Spleen (tissue), 13 donors: ENCODE measurements at places on chromosomes 13 and 19.

DNA sequence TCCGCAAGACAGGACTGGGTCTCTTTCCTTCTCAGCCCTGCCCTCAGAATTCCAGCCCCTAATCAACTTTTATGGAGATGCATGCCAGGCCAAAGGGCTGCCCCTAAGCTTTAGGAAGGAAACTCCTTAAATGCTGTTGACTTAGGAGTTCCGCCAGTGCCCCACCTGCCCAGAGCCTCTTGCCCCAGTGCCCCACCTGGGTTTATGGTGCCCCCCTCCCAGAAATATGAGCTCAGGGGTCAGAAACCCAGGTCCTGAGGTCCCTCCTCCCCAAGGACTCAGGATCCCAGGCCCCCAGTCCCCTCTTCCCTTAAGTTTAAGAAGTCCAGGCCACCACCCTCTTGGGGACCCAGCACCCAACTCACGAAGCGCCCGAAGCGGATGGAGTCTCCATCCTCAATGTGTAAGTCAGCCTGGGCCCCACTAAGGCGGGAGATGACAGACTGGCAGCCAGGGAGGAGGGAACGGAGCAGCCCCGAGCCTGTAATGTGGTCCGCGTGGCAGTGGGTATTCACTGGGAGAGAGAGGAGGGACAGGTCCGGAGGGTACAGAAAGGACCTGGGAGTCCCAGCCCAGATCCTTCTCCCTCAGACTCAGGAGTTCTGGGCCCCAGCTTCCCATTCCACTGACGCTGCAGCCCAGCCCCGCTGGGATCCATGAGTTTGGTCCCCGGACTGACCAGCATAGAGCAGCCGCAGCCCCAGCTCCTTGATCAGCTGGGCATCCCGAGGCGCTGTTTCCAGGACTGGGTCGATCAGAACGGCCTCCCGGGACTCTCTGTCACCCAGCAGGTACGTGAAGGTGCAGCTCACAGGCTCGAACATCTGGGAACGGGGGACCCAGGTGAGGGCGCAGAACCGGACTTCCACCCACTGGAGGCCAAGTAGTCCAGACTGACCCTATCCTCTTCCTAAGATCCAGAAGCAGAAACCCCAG is 897 bp downstream of the ETHE1 start:
- no peaks in the 10 kb centered on the region for H3K27me3 ChIP-seq
- H3K4me1 ChIP-seq: peaks cover 21% of the 10 kb centered on the region
- peaks cover 18% of the 10 kb centered on the region for H3K36me3 ChIP-seq
- H3K27ac ChIP-seq: peak overlapping the region; percentile 87

DNA sequence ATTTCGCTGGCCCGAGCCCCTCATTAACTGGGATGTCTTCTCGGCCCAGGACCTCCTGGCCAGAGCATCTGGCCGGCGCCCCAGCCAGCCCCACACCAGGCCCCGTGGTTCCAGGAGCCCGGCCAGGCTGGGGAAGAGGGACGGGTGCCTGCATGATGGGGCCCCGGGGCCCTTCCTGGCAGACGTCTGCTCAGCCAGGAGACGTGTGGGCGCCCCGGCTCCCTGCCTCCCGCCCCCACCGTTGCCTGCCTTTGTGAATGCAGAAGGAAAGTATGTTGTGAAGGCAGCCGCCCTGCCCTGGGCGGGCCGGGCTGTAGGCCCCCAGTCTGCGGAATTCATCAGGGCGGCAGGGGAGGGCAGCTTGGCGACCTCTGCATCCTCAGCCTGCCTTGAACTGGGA is 4.4 kb upstream of the COMP start:
- peaks cover 52% of the 10 kb centered on the region for H3K27me3 ChIP-seq
- DNase-seq: no peak
- H3K27ac ChIP-seq: no peak overlapping the region
- no peaks in the 10 kb centered on the region for H3K36me3 ChIP-seq

GRCh38 chr13:34410678-34411077 is 531.4 kb upstream of the NBEA start:
- no peak for DNase-seq
- H3K4me3 ChIP-seq: no peak overlapping the region
- H3K27ac ChIP-seq: no peak overlapping the region
- H3K27me3 ChIP-seq: no peaks in the 10 kb centered on the region

GRCh38 chr13:97141564-97142005 is 80.5 kb upstream of the MBNL2 start:
- H3K27ac ChIP-seq: no peak overlapping the region
- H3K27me3 ChIP-seq: peaks cover 4% of the 10 kb centered on the region
- H3K4me1 ChIP-seq: peaks cover 5% of the 10 kb centered on the region
- DNase-seq: no peak
- H3K4me3 ChIP-seq: no peak overlapping the region

- H3K4me3 ChIP-seq: no peak overlapping the region
- H3K4me1 ChIP-seq: no peaks in the 10 kb centered on the region
- H3K36me3 ChIP-seq: no peaks in the 10 kb centered on the region
- no peak overlapping the region for H3K27ac ChIP-seq
Observed at GRCh38 chr13:107625648-107626047, 589.7 kb downstream of the LIG4 start.

GRCh38 chr13:105364191-105364590 is 1171.3 kb downstream of the EFNB2 start:
- no peak overlapping the region for H3K27ac ChIP-seq
- no peaks in the 10 kb centered on the region for H3K36me3 ChIP-seq
- no peak overlapping the region for H3K4me3 ChIP-seq
- H3K4me1 ChIP-seq: no peaks in the 10 kb centered on the region
- H3K27me3 ChIP-seq: no peaks in the 10 kb centered on the region
- no peak for DNase-seq

DNA sequence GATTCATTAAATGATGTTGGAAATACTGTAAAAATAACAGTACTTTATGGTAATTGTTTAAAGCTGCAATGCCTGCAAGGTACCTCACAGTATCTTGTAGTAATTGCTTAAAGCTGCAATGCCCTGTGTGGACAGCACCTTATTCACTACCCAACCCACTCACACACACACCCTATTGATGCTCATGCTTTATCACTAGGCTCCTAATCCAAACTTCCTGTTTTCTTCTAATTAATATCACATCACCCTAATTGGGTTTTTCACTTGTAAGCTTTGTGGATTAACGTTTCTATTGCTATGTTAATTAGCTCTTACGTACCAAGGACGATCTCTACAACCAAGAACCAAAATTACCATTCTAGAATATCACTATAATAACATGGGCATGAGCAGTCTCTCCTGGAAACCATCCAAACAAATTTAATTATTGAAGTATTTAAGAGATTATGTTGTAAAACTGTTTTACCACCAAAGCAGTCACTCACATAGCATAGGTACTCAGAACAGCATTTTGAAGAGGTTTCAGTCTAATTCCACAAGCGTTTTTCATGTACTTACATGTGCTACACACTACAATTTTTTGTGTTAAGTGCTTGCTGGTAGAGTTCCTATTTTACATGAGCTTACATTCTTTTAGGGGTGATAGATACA is 303.8 kb downstream of the PCDH9 start:
- DNase-seq: no peak
- no peaks in the 10 kb centered on the region for H3K4me1 ChIP-seq
- H3K27me3 ChIP-seq: no peaks in the 10 kb centered on the region
- H3K36me3 ChIP-seq: no peaks in the 10 kb centered on the region

DNA sequence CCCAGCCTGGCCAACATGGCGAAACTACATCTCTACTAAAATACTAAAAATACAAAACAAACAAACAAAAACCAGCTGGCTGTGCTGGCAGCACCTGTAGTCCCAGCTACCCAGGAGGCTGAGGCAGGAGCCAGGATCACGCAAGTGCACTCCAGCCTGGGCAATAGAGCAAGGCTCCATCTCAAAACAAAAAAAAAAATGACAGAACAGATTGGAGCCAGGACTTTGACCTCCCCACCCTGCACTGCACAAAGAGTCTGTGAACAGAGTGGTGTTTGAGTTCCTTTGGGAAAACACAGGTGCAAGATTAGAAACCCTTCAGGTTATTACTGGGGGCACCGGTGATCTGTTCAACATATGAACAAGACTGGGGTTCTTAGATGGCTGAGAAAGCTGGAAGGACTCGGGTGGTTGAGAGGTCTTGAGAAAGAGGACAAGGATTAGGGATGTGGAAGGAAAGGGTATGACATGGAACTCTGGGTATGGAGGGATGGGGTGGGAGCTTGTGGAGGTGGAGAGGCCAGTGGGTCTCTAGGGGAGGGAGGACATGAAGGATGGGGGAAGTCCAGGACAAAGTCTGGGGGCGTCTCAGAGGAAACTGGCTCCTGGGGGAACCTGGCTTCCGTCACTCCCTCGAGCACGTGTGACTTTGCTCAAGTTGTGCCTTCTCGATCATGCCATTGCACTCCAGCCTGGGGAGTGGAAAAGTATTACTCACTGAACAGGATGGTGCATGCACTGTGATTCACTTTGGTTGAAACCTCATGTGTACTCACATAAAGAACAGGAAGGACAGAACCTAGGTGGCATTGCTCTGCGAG is 25.9 kb downstream of the RCN3 start:
- H3K4me1 ChIP-seq: peaks cover 58% of the 10 kb centered on the region
- peaks cover 34% of the 10 kb centered on the region for H3K36me3 ChIP-seq
- H3K4me3 ChIP-seq: no peak overlapping the region
